ENCODE measurements at places on chromosomes 13 and 19.

- DNase-seq, result no peak
Measured at GRCh38 chr13:19818223-19818842, 35.6 kb upstream of the PSPC1 start.

DNA sequence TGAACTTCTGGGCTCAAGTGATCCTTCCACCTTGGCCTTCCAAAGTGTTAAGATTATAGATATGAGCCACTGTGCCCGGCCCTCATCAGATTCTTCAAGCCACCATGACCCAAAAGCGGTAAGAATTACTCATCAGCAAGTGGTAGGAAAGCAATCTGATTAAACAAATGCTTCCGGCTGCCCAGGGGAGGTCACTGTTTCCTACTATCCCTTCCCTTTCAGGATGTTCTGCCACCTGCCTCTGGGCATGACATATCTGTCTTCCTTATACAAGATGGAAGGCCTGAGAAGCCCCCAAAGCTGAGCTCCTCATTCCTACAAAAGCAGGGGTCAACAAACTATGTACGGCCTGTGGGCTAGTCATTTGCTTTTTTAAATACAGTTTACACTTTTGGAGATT lies 7.0 kb downstream of the ABHD8 start:
- no peak for DNase-seq

GRCh38 chr13:48504606-48505005 lies 28.3 kb downstream of the RCBTB2 start:
- DNase-seq, result no peak

DNA sequence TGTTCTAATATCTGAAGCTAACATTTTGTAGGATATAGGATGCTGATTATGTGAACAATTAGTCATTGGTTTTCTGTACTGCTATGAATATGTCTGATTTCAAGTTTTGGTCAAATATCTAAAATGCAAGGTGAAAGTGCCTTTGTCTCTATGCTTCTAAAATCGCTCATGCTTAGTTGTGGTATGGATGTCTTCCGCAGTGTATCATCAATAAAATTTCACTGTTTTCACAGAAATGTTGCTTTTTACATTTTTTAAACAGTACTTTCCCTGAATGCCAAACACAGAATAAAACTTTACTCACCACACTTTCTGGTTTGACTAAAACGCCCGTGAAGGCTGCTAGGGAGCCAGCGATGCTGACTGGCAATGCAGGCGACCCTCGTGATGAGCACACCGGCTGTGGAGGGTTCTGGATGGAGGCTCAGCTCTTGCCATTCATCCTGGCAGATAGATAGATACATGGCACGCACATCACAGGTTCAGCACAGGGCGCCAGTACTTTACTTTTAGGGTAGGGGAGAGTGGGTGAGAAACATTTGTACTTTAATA lies 40.1 kb downstream of the SLC7A9 start:
- no peak for DNase-seq

- no peak for DNase-seq
Measured at GRCh38 chr13:30711837-30712236, 23.5 kb upstream of the ALOX5AP start.

DNA sequence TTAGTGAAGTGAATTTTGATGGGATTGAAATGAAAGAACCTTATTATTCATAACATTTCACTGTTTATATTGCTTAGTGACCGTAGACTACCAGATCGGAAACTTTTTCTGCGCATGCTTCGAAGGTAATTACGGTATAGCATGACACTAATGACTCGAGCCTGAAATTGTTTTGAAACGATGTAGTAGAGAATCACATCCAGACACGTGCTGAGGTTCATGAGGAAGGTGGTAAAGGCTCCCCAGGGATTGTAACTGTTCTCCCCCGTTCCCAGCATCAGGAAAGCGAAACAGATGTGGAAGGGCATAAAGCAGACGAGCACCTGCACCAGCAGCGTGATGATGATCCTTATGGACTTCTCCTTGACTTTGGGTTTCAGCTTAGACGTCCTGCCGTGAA lies 3.3 kb downstream of the GPR18 start:
- DNase-seq, result no peak

- peak; percentile 9 for DNase-seq
Measured at GRCh38 chr13:96984051-96984508, 10.2 kb downstream of the OXGR1 start.

DNA sequence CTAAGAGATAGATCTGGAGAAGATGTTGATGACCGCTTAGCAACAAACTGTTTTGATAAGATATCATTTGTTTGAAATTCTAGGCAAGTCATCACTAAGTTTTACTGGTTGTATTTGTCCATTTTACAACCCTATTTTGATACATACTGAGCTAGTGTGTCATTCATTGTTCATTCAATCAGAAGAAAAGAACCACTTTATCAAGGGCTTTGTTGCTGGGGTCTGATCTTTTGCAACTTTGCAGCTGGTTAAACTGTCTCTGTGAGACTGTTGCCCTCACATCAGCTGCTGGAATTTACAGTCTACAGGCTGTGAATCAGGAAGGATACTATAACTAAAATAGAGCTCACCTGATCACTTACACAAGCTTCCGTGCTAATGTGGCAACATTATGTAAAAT lies 290.5 kb downstream of the RFC3 start:
- DNase-seq, result no peak

DNA sequence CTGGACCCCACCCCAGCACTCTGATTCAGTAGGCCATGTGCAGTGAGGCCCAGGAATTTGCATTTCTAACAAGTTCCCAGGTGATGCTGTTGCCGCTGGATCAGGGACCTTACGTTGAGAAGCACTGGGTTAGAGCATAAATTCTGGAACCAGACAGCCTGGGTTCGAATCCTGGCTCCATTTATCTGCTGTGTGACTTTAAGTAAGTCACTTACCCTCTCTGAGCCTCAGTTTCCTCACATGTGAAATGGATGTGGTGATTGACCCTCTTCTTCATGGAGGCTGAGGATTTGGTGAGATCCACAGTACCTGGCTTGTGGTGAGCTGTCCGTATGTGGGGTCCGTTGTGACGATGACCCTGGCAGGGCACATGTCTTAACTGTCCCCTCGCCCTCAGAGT lies 15.9 kb downstream of the HIPK4 start:
- no peak for DNase-seq

- no peak for DNase-seq
Measured at GRCh38 chr19:8635422-8635821, 5.0 kb downstream of the NFILZ start.

DNA sequence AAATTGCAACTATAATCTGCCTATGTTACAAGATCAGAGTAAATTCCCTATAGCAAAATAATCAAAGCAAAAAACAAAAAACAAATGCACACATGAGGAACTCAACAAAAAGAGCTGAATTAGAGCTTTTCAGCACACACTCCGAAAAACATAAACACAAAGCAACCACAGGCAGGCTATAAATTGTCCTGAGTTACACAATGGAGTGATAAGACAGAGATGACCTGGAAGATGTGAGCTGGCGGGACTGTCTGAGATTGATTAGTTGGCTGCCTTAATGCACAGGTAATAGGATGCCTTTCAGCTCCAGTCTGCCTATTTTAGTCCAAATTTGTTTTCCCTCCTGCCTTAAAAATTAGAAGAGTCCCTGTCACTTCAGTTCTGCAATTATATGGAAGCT lies 159.0 kb upstream of the FNDC3A start:
- no peak for DNase-seq

GRCh38 chr19:40553885-40554857 lies 22.5 kb upstream of the SHKBP1 start:
- DNase-seq, result no peak

DNA sequence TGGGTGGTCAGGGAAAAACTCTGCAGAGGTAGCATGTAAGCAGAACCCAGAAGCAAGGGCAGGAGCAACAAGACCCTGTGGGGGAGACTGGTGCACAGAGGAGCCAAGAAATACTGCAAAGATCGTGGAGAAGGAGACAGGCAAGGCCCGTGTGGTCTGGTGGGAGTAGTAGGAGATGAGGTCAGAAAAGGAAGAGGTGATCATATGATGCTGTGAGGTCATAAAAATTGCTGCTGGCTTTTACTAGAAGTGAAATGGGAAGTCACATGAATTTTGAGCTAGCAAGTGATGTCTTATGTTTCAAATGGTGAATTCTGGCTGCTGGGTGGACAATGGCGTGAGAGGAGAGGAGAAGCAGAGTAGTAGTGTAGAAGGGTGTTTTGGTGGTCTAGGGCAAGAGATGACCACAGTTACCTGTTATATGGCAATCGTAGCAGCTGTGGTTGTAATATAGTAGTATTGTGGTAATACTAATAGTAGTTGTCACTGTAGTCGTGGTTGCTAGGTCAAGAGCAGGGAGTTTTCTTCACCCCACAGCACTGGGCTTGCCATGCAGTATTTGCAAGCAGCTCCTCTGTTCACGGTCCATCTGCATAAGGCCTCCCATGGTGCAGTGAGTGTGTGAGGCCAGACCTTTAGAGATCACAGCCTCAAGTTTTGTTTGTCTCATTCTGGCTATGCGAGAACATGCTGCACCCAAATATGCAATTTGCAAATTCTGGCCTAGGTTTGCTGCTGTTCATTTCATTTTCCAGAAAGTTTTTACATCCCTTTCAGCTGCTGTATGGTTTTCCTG lies 205.0 kb downstream of the TSHZ3 start:
- no peak for DNase-seq

- no peak for DNase-seq
Measured at GRCh38 chr19:2273356-2274184, 8.4 kb downstream of the PEAK3 start.

DNA sequence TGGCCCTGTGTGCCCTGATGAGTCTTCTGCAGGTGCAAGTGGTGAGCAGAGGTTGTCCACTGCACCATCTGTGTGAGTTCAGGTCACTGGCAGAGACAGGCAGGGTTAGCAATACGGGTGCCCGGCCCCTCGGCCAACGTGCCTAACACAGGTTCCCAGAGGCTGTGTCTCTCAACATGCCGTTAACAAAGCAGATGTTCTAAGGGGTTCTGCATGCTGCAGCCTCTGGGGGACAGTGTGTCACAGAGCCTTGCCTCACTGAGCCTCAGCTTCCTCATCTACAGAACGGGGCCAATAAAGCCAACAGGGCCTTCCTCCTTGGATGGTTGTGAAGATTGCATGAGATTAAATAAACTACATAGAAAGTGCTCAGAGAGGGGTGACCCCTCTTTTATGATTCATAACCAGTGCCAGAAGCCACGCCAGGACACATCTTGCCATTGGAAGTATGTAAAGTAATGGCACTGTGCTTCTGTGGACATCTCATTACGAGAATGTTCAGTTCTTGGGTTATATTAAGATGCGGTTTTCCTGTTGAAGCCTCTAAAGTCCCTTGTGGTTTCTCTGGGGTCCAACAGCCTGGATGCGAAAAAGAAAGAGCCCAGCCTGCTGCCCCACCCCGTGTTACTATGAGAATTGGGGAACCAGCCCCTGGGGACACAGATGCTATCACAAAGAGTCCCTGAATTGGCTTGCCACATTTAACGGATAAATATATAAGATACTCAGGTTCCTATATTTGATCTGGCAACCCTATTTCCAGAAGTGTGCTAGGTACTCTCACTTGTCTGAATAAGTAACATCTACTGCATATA lies 11.2 kb upstream of the ARHGEF18 start:
- DNase-seq, result no peak

- DNase-seq, result no peak
Measured at GRCh38 chr19:45657520-45658167, 10.4 kb upstream of the GIPR start.

DNA sequence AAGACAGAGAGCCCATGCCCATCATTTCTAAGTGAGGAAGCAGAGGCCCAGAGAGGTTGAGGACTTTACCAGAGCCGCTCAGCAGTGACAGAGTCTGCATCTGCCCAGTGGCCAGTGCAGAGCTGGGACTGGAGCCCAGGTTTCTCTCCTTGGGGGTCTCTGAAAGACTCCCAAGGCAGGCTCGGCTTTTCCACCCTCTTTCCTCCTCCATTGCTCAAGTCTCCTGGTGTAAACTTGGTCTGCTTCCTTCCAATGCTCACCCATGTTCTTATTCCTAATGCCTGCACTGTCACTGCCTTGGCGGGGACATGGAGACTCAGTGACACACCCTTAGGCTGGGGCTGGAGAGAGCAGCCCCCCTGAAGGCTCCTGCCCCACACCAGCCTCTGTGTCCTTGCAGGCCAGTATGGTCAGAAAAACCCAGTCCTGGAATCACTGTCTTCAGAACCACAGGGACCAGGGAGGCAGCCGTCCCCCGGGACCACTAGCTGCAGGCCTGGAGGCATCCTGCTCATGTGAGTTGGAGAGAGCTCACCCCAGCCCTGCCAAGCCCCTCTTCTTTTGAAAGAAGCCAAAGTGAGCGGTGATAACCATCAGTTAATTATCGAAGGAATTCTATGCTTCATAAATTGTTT lies 211.0 kb upstream of the ZNF536 start:
- DNase-seq, result no peak

DNA sequence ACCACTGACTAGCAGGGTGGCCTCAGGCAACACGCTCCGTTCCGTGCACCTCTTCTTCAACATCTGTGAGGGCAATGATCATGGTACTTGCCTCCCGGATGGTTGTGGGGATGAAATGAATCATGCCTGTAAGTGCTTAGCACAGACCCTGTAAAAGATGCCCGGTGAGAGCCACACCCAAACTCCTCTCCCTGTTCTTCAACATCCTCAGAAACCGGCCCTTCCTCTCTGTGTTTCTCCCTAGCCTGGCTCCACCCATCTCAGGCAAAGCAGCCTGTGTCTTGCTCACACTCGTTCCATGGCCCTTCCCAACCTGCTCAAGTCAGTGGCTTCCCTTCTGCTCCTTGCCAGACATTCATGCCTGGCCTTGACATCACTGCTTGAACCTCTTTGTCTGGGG lies 5.8 kb upstream of the DMKN start:
- DNase-seq, result peak; percentile 3

GRCh38 chr19:47794526-47794925 lies 9.8 kb downstream of the TPRX1 start:
- no peak for DNase-seq

DNA sequence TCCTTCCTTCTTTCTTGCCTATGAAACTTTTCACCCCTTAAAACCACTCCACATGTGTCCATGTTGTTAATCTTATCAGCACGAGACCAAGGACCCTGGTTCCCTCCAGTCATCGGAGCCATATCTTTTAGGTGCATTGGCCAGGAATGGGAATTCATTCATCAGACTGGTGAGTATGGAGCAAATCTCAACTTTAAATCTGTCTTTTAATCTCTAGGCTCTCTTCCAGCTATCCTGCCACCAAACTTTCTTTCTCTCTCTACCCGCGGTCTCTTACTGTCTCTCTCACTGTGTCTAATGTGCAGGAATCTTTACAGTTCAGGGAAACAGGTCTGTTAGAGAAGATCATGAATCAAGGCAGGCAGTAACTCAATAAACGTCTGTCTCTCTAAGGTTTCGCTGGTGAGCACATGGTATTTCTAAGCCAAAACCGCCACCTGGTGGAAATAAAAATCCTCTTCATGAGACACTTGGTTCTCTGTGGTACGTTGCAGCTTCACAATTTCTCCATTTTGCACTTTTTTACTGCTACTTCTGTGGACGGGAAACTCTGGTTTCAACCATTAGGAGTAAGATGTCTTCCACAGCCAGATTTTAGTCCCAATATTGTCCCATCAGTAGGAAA lies 16.1 kb downstream of the LGALS16 start:
- peak; percentile 24 for DNase-seq

DNA sequence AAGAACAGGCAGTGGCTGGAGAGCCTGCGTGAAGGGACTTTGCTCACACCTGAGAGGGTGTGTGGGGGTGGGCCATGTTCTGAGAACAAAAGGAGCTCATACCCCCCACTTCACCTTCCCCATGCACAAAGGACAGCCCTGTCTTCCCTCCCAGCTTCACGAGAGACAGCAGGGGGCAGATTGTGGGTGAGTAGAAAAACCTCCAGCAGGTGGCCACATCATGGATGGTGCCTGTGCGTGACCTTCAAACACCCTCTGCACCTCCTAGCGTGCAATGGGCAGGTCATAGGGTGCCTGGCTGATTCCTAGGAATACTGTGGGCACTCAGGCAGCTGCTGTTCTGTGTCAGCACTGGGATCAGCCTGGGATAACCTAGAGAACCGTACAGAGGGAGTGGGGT lies 36.3 kb upstream of the PSG9 start:
- DNase-seq, result no peak

Measured in DMS79 treated with DMSO at 0.1 percent for 48 hours (cell line).